ENCODE measurements at places on chromosomes 5 and 9. TPM values are rescaled to one million over a fixed set of nuclear protein-coding genes. Genes with fewer than 3 reads are reported as not detected.

DNA sequence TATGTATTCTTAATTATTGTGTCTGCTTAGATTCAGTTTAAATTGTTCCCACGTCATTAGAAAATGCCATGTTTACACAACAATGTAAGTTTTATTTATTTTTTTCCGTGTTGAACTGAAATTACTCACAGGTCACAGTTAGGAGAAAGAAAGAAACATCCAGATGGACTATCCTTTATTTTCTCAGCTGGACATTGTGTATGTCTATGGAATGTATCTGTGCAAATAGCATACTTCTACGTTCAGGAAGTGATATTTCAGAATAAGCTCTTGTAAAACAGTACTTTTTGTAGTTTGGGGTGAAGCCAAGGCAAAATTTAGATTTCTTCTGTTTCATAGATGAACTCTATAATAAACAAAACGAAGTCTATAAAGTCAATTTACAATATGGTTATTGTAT is 249.0 kb upstream of the ZNF608 start:
- no peak overlapping the region for H3K4me3 ChIP-seq
- H3K4me1 ChIP-seq, result peaks cover 7% of the 10 kb centered on the region
- H3K27ac ChIP-seq, result peak overlapping the region; percentile 36

- H3K4me1 ChIP-seq, result peaks cover 9% of the 10 kb centered on the region
- peak overlapping the region; percentile 60 for H3K4me3 ChIP-seq
- H3K27ac ChIP-seq, result no peak overlapping the region
- no peaks in the 10 kb centered on the region for H3K36me3 ChIP-seq
Measured at GRCh38 chr5:179344431-179345182, 654 bp downstream of the ADAMTS2 start.

GRCh38 chr5:151134228-151134627 is 23.4 kb downstream of the ANXA6 start:
- H3K27me3 ChIP-seq, result no peaks in the 10 kb centered on the region
- no peaks in the 10 kb centered on the region for H3K4me1 ChIP-seq
- DNase-seq, result no peak
- no peak overlapping the region for H3K4me3 ChIP-seq
- no peak overlapping the region for H3K27ac ChIP-seq
- peaks cover 95% of the 10 kb centered on the region for H3K36me3 ChIP-seq

DNA sequence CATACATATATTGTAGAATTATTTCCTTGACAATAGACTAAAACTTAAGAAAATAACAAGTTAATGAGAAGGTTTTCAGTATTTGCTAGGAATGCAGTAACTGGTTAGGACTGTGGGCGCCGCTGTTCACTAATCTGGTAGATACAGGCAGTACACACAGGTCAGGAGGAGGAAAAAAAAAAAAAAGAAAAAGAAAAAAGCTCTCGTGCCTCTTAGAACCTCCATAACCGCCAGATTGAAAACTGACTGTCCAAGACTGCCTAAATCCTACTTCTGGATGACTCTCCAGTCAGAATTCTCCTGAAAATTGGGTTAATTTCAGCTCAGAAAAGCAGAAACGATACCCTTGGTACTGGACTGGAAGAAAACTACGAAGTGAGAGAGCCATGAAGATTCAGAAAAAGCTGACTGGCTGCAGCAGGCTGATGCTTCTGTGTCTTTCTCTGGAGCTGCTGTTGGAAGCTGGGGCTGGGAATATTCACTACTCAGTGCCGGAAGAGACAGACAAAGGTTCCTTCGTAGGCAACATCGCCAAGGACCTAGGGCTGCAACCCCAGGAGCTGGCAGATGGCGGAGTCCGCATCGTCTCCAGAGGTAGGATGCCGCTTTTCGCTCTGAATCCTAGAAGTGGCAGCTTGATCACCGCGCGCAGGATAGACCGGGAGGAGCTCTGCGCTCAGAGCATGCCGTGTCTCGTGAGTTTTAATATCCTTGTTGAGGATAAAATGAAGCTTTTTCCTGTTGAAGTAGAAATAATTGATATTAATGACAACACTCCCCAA is at the start of gene PCDHGA1:
Gene PCDHGA1, plus strand, starts transcription at position 216 of the 782 bp plus-strand sequence.
- no peaks in the 10 kb centered on the region for H3K4me1 ChIP-seq
- DNase-seq, result no peak
- H3K27me3 ChIP-seq, result no peaks in the 10 kb centered on the region
- H3K4me3 ChIP-seq, result peak within 1 kb of the TSS; percentile 33

RANBP3L gene
- 0.46 TPM for total RNA-seq

NIM1K gene
- total RNA-seq, result 0.54 TPM

SLC2A6 gene
- 21.1 TPM for total RNA-seq

SLCO6A1 gene
- total RNA-seq, result not detected
